Hematopoietic multipotent progenitor cell treated with erythropoietin and hydrocortisone succinate and interleukin-3 and kit ligand, for 6 days (in vitro differentiated cells): ENCODE measurements at places on chromosomes 3 and 15.

- DNase-seq: no peak
Observed at GRCh38 chr15:22257047-22258008, 177.0 kb downstream of the OR4M2 start.

- DNase-seq: no peak
Observed at GRCh38 chr3:60427109-60427508, 824.1 kb downstream of the FHIT start.

DNA sequence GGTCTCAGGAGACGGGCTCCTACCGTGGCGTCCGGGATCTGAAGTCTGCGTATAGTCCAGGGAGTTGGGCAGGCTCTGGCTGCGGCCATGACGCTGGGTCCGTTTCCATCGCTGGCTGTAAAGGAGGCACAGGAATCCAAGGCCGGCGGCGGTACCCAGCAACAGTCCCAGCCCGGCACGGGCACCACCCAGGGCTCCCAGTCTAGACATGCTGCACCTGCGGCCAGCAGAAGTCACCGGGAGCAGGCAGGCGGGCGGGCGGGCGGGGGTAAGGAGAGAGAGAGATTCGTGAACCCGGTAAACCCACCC, 526 bp downstream of the RMDN3 start:
- peak; percentile 31 for DNase-seq

DNA sequence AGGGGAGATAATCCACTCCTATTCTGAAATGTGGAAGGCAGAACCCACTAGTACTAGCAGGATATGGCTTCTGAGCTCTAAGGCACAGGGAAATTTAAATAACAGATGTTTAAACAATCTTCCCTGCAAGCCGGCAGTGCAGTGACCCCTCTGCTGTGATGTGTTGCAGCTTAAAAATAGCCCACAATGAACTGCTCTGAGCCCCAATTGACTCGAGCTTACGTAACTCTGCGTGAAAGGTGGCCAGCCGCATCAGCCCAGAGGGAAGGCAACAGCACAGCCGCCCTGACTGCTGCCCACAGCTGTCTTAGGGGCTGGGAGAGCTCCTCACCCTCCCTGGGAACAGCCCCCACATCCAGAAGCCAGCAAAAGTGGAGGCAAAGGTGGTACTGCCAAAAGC, 12.5 kb upstream of the CAMKV start:
- no peak for DNase-seq

GRCh38 chr3:159322322-159322939, 520.6 kb downstream of the MFSD1 start:
- peak; percentile 41 for DNase-seq

GRCh38 chr3:195754141-195754540, 33.4 kb downstream of the MUC20 start:
- no peak for DNase-seq

GRCh38 chr15:62393196-62393595, 228.1 kb upstream of the C2CD4B start:
- DNase-seq: no peak
